Activated CD8-positive, alpha-beta T cell treated with anti-CD3 and anti-CD28 coated beads for 36 hours (primary cell): ENCODE measurements at places on chromosomes 7 and 10.
A peak's percentile ranks its signal among the peaks of the same experiment; 100 is the strongest.

- no peak for DNase-seq
Observed at GRCh38 chr10:71045204-71045809, 156.9 kb upstream of the PCBD1 start.

- DNase-seq, result no peak
Observed at GRCh38 chr7:153507885-153508284, 544.3 kb upstream of the DPP6 start.

GRCh38 chr7:271266-272107, 18.5 kb upstream of the FOXL3 start:
- DNase-seq, result no peak

DNA sequence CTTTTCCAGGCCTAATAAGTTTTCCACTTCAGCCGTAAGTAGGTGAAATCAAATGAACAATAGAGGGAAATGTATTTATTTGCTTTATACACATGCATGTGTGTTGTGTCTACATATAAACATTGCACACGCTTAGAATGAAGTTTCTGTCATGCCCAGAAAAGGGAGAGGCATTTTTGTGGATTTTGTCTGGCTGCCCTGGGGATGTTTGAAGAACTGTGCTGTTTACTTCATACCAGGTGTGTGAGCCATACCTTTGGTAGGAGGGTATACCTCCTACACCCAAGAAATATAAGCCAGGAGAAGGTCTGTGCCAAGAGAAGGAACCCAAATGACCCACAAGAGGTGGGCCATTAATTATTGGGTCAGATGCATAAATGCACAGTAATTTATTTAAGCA, 12.8 kb downstream of the GATAD1 start:
- no peak for DNase-seq

DNA sequence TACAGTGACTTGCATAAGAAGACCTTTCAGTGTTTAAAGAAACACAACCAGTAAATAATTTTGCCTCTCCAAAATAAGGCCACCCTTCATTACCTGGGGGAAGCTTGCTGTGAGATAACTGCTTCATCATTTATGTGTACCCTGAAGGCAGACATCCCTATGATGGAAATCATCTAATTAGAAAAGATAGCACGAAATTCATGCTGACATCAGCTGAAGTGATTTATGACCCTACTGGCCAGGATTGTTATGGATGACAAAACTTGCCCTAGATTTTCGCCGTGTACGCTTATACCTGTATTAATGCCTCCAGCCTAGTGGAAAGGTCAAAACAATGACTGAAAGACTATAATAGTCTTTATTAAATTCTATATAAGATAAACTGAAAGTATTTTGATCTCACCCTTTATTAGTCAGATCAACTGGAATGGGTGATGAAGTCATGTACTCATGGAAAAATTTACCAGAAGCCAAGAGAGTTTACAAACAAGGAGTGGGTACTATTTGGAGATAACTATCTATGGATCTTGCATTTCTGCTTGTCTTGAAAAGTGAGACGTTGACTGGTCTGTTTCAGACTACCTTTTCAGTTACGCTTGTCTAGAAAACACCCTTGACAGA, 114.2 kb downstream of the PPP1R3A start:
- no peak for DNase-seq

GRCh38 chr10:42637648-42638054, 719 bp downstream of the ZNF33B start:
- peak; percentile 29 for DNase-seq

DNA sequence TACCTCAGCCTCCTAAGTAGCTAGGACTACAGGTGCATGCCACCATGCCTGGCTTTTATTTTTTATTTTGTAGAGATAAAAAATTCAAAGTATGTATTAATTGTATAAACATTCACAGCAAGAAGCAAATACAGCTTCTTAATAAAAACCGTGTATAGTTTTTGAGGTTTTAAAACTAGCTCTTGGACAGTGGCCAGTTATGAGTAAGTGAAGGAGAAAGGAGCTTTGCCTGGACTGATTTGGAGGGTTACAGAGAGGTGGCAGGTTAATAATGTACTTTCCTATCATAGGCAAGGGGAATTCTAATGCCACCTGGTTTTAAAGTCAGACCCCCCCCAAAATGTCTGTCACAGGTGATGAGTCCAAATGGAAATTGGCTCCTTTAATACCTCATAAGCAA, 43.4 kb downstream of the ZNRF2 start:
- no peak for DNase-seq

- DNase-seq, result no peak
Observed at GRCh38 chr10:97685395-97685958, 1.6 kb downstream of the AVPI1 start.

- no peak for DNase-seq
Observed at GRCh38 chr7:150369748-150370501, 1.3 kb downstream of the REPIN1 start.

- no peak for DNase-seq
Observed at GRCh38 chr7:157086508-157087187, 52.1 kb upstream of the UBE3C start.

GRCh38 chr7:39413636-39414223, 152.5 kb upstream of the YAE1 start:
- DNase-seq, result no peak

GRCh38 chr7:17844022-17844421, 96.3 kb downstream of the SNX13 start:
- no peak for DNase-seq

- no peak for DNase-seq
Observed at GRCh38 chr7:74372511-74373111, 81.1 kb upstream of the GTF2IRD1 start.

GRCh38 chr7:111475959-111476358, 86.3 kb downstream of the IMMP2L start:
- DNase-seq, result no peak

DNA sequence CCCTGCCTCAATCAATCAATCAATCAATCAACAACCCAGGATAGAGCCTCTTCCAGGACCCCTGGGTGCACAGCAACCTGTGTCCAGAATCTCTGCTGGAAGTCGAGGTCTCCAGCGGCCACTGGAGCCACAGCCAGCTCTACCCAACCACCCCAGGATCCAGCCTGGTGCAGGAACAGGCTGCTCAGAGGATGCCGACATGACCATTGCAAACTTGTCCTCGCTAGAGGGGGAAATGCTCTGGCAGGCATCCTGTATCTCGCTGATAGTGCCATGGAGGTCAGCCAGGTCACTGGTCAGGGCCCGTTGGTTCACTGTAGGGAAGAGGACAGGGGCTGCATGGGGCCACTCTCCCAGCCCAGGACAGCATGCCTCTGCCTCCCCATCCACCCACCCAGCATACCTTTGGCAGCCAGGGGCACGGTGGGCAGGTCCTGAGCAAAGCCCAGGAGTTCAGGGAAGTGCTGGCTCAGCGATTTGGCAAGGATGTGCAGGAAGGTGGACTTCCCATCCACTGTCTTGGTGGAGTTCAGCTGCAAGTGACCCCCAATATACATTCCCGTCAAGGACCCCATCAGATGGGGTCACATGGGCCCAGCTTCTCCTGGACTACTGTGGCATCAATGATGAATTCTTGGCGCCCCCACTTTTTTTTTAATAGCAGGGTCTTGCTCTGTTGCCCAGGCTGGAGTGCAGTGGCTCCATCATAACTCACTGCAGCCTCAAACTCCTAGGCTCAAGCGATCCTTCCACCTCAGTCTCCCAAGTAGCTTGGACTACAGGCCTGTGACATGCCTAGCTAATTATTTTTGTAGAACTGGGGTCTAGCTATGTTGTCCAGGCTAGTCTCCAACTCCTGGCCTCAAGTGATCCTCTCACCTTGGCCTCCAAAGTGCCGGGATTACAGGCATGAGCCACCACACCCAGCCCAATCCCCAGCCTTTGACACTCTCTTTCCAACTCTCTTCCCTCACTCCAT, 49.4 kb downstream of the GRID2IP start:
- no peak for DNase-seq

GRCh38 chr7:132537456-132538145, 38.7 kb downstream of the PLXNA4 start:
- no peak for DNase-seq

GRCh38 chr10:103676058-103676785, 179.2 kb downstream of the SH3PXD2A start:
- no peak for DNase-seq

GRCh38 chr10:91797048-91797690, 1.1 kb upstream of the TNKS2 start:
- DNase-seq, result no peak

- peak; percentile 62 for DNase-seq
Observed at GRCh38 chr10:24951201-24952142, 934 bp downstream of the PRTFDC1 start.

DNA sequence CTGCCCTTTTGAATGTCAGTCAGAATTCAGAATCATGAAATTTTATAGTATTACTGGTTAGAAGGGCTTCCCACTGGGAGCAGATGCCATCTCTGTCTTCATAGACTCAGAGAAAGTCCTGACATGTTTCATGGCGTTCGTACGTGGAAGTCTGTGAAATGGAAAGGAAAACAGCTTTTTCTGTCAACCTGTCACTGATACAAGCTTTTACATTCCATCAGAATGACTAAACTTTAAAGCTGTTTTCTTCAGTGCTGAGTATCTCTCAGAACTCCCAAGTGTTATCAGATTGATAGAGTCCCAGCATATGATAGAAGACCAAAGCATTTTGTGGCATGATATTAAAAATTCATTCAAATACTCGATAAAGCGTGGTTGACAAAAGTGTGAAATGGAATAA, 726.7 kb upstream of the GALNT17 start:
- DNase-seq, result no peak

GRCh38 chr7:133650487-133651300, 397.8 kb downstream of the EXOC4 start:
- DNase-seq, result no peak

DNA sequence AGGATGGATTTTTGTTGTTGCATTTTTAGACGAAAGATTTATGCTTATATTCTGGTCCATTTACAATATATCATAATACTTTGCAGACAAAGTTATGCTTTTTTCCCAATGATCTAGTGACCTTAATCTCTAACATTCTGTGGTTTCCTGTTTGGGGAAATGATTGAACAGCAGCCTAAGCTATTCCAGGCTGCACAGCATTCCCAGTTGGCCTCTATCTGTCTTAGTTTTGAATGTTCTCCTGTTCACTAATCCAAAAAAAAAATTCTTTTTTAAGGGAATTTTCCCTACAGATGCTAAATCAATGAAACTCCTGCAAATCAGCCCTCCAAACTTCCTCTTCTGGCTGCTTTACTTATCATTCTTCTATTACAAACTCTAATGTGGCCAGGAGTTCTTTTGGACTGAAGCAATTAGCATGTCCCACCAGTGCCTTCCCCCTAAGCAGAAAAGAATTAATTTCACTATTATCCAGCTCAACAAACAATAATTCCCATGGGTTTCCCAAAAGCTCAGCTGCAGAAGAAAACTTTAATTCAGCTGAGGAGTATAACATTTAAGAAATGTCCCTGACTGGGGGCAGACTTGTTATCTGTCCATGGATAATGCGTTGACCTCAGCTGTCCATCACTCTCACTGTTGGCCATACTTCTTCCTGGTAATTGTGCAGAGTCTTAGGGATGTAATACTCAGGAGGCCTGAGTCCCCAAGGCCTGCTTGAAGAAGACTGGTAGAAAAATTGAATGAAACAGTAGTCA, 81.9 kb upstream of the TRIL start:
- no peak for DNase-seq

GRCh38 chr10:74909670-74910069, 83.3 kb downstream of the KAT6B start:
- DNase-seq, result no peak

DNA sequence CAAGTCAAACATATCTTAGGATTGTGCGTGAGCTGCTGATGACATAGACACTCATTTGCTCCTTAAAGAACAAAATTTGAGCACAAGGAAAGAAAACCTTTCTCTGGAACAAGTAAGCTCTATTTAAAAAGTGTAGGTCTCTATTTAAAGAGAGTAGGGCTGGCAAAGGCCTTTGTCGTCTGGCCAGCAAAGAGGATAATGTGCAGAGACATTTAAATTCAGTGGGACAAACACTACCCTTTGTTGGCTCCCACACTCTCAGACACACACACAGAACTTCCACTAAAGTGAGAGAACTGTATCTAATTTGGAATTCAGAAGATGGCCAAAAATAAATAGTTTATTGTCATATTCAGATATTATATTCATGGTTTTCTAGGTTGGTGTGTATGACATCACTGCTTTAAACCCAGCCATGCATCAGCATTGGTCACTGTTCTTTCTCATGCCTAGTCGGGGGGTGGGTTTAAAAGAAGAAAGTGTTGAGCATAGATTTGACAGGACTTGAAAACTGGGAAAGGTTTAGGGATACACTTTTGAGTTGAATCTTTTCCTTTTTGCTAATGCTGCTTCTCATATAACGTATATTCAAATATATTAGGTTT, 49.5 kb upstream of the HDAC9 start:
- DNase-seq, result no peak

- DNase-seq, result no peak
Observed at GRCh38 chr7:18393465-18394118, 102.0 kb upstream of the HDAC9 start.

DNA sequence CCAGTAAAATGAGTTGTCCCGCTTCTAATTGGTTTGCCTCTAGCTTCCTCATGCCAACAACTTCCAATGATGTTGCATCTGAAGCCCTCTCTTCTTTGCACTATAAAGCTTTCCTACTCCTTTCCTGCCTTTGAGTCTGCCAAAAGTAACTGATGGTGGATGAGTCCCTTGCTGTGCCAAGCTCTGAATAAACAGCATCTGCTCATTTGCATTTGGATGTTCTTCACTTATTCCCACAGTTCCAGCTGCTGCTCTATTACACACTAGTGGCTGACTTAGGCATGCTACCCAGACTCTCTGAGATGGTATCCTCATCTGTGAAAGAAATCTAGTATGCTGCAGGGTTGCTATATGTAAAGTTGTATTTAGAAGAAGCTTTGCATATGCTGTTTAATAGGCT, 24.9 kb downstream of the SFR1 start:
- no peak for DNase-seq

DNA sequence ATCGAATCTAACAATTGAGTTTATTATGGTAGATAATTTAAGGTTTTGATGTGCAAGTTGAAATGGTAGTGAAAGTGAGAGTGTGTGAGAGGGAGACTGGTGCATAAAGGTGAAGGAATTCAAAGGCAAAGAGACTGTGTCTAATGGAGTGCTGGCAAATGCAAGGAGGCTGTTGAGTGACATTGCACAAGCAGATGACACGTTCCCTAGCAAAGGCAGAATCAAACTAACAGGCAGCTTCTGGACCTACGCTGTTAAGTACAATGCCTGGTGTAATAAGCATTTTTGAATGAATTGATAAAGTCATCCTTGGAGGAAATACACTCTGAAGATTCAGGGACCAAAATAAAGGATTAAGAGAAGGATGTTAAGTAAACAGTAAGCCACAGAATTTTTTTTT, 11.7 kb upstream of the GPR141 start:
- DNase-seq, result no peak

DNA sequence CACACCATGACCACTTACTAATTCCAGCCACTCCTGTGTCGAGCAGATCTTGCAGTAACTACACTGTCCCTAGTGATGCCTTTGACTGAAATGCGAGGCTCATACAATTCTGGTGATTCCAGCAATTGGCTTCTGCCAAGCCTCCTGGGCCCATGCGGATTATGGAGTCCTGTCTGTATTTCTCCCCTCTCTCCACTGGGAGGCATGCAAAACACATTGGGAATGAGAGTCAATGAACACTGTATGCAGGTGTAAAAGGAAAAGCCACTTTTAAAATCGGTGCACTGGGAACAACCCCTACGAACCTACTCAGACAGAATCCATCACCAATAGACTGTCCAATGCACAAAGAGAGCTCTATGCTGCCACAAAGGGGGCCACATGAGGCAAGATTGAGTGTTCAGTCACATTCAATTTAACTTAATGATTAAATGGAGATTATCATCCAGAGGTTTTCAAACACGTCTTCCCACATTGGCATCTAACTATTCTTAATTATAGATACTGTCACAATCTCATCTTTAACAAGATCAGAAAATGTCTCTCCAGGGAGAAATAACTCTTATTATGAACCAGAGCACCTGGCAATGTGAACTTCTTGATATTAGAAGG, 550.6 kb downstream of the GLRX3 start:
- DNase-seq, result no peak
